Activated CD4-positive, alpha-beta memory T cell treated with anti-CD3 and anti-CD28 coated beads, Interleukin-2, amount 10 ng/mL, durations not matched to agents 7 days and 5 days (primary cell): ENCODE measurements at places on chromosomes 13 and 19.

DNA sequence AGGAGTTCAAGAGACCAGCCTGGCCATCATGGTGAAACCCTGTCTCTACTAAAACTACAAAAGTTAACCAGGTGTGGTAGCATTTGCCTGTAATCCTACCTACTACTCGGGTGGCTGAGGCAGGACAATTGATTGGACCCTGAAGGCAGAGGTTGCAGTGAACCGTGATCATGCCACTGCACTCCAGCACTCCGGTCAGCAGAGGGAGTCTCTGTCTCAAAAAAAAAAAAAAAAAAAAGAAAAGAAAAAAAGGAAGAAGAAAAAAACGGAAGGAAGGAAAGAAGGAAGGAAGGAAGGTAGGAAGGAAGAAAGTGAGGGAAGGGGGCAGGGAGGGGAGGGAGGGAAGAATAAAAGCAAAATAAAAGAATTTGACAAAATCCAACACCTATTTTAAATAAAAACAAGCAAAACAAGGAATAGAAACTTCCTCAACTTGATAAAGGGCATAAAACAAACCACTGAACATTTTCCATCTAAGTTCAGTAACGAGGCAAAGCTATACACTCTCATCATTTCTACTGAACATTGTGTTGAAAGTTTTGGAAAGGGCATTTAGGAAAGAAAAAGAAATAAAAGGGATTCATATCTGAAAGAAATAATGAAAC is 411.6 kb upstream of the SLITRK5 start:
- no peak for DNase-seq
- H3K4me1 ChIP-seq = no peaks in the 10 kb centered on the region
- no peaks in the 10 kb centered on the region for H3K27me3 ChIP-seq
- H3K36me3 ChIP-seq = no peaks in the 10 kb centered on the region
- H3K27ac ChIP-seq = no peak overlapping the region
- H3K4me3 ChIP-seq = no peak overlapping the region

- no peak overlapping the region for H3K27ac ChIP-seq
- H3K36me3 ChIP-seq = no peaks in the 10 kb centered on the region
- no peaks in the 10 kb centered on the region for H3K27me3 ChIP-seq
- no peak for DNase-seq
- no peaks in the 10 kb centered on the region for H3K4me1 ChIP-seq
Observed at GRCh38 chr19:23957660-23958281, 43.1 kb downstream of the ZNF726 start.

DNA sequence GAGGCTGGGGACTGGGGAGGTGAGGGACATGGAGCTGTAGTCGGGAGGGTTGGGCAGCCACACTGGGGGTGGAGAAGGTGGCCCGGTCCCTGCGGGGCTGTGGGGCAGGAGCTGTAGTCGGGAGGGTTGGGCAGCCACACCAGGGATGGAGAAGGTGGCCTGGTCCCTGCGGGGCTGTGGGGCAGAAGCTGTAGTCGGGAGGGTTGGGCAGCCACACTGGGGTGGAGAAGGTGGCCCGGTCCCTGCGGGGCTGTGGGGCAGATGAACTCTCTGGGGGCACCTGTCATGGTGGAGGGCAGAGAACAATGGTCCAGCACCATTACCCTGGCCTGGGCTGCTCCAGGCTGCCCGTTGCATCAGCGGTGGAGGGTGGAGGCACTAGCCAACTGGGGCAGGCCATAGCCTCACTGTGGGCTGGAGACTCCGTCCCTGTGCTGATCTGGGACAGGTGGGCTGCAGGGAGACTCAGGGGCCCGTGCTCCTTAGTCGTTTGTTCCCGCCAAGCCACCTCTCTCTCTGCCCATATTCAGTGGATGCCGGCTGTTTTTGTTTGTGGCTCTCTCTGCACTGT is 51.4 kb downstream of the ATP11A start:
- H3K27me3 ChIP-seq = no peaks in the 10 kb centered on the region
- H3K36me3 ChIP-seq = no peaks in the 10 kb centered on the region
- no peak overlapping the region for H3K4me3 ChIP-seq
- H3K4me1 ChIP-seq = no peaks in the 10 kb centered on the region
- H3K27ac ChIP-seq = no peak overlapping the region

GRCh38 chr19:18322318-18322758 is 538 bp downstream of the LSM4 start:
- no peaks in the 10 kb centered on the region for H3K27me3 ChIP-seq
- H3K4me1 ChIP-seq = peaks cover 60% of the 10 kb centered on the region
- peak; percentile 65 for DNase-seq

GRCh38 chr13:24741016-24741662 is 22.8 kb upstream of the RNF17 start:
- no peaks in the 10 kb centered on the region for H3K36me3 ChIP-seq
- peaks cover 21% of the 10 kb centered on the region for H3K27me3 ChIP-seq
- no peak overlapping the region for H3K27ac ChIP-seq
- H3K4me1 ChIP-seq = peaks cover 5% of the 10 kb centered on the region
- H3K4me3 ChIP-seq = no peak overlapping the region
- no peak for DNase-seq

- no peak overlapping the region for H3K4me3 ChIP-seq
- H3K4me1 ChIP-seq = peaks cover 13% of the 10 kb centered on the region
- H3K36me3 ChIP-seq = no peaks in the 10 kb centered on the region
- H3K27me3 ChIP-seq = no peaks in the 10 kb centered on the region
- H3K27ac ChIP-seq = peak overlapping the region; percentile 23
Observed at GRCh38 chr13:73303851-73304250, 245.0 kb downstream of the KLF5 start.

DNA sequence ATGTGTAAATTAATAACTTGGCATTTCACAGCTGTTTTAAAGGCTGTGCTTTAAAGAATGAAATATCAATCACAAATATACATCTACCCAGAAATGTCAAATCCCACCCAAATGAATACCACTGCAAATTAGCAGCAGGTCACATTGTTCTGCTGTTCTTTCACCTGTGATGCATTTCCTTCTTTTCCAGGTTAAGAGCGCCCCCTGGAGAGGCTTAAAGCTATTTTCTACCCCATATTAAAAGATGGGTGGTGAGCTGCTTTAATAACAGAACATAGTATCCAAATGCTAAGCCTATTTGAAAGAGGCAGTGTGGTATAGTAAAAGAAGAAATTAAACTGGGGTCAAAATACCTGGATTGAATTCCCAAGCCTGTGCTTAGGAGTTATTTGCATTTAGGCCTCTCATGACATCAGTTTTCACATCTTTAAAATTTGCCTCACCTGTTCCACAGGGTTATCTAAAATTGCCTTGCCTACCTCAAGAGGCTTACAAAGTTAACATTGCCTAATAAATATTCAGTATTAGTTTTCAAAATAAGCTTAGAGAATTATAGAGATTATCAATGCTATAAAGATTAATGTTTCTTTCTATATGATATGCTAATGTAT is 396.9 kb upstream of the SLITRK5 start:
- H3K4me1 ChIP-seq = peaks cover 1% of the 10 kb centered on the region
- no peaks in the 10 kb centered on the region for H3K36me3 ChIP-seq
- H3K4me3 ChIP-seq = no peak overlapping the region
- no peak overlapping the region for H3K27ac ChIP-seq
- DNase-seq = peak; percentile 16
- no peaks in the 10 kb centered on the region for H3K27me3 ChIP-seq

- H3K27ac ChIP-seq = peak overlapping the region; percentile 76
- H3K4me1 ChIP-seq = peaks cover 22% of the 10 kb centered on the region
- H3K36me3 ChIP-seq = peaks cover 20% of the 10 kb centered on the region
- peak overlapping the region; percentile 99 for H3K4me3 ChIP-seq
- peaks cover 1% of the 10 kb centered on the region for H3K27me3 ChIP-seq
Observed at GRCh38 chr19:11737964-11738745, 591 bp downstream of the ZNF823 start.

GRCh38 chr19:6668691-6669090 is 1.3 kb downstream of the TNFSF14 start:
- H3K4me1 ChIP-seq = peaks cover 49% of the 10 kb centered on the region
- H3K4me3 ChIP-seq = peak overlapping the region; percentile 96
- peaks cover 23% of the 10 kb centered on the region for H3K36me3 ChIP-seq
- peak overlapping the region; percentile 90 for H3K27ac ChIP-seq
- peaks cover 8% of the 10 kb centered on the region for H3K27me3 ChIP-seq

- no peaks in the 10 kb centered on the region for H3K4me1 ChIP-seq
- H3K4me3 ChIP-seq = no peak overlapping the region
- H3K27ac ChIP-seq = no peak overlapping the region
- H3K36me3 ChIP-seq = no peaks in the 10 kb centered on the region
- no peaks in the 10 kb centered on the region for H3K27me3 ChIP-seq
Observed at GRCh38 chr19:39818626-39819097, 15.3 kb downstream of the DYRK1B start.

DNA sequence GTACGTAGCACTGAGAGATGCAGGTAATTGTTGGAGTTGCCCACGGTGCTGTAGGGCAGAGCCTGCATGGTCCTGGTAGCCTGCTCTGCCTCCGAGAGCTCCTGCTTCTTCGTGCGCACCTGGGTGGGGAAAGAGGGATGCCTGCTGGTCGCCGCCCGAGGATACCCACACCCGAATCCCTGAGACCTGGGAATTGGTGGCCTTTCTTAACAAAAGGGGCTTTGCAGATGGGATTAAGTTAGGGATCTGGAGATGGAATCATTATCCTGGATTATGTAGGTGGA is 9.4 kb downstream of the C3 start:
- H3K36me3 ChIP-seq = no peaks in the 10 kb centered on the region
- no peak overlapping the region for H3K27ac ChIP-seq
- peaks cover 36% of the 10 kb centered on the region for H3K27me3 ChIP-seq
- DNase-seq = no peak

GRCh38 chr13:76735641-76736040 is 150.6 kb downstream of the KCTD12 start:
- no peak overlapping the region for H3K27ac ChIP-seq
- no peaks in the 10 kb centered on the region for H3K4me1 ChIP-seq
- no peak for DNase-seq

DNA sequence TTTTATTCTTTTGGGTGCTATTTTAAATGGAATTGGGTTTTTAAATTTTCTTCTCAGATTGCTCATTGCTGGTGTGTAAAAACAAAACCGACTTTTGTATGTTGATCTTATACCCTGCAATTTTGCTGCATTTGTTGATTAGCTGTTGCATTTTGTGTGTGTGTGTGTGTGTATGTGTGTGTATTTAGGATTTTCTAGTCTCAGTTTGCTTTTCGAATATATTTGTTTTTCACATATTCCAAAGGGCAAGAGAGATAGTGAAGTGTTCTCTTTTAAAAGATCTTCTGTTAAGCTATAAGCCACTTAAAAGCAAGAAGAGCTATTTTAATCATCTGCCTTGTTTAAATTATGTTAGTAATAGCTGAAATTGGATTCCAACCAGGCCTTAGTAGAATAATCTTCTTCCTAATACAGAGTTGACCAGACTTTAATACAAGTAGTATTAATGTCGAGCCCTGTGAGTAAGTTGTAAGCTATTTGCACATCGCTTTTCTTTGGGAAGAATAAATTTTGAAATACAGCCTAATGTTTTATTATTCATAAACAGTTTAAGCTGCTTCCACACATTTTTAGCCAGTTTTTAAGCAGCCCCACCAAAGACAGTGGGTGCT is 57.4 kb downstream of the TM9SF2 start:
- no peak overlapping the region for H3K4me3 ChIP-seq
- no peak overlapping the region for H3K27ac ChIP-seq
- DNase-seq = no peak
- H3K27me3 ChIP-seq = no peaks in the 10 kb centered on the region
- H3K36me3 ChIP-seq = peaks cover 80% of the 10 kb centered on the region

DNA sequence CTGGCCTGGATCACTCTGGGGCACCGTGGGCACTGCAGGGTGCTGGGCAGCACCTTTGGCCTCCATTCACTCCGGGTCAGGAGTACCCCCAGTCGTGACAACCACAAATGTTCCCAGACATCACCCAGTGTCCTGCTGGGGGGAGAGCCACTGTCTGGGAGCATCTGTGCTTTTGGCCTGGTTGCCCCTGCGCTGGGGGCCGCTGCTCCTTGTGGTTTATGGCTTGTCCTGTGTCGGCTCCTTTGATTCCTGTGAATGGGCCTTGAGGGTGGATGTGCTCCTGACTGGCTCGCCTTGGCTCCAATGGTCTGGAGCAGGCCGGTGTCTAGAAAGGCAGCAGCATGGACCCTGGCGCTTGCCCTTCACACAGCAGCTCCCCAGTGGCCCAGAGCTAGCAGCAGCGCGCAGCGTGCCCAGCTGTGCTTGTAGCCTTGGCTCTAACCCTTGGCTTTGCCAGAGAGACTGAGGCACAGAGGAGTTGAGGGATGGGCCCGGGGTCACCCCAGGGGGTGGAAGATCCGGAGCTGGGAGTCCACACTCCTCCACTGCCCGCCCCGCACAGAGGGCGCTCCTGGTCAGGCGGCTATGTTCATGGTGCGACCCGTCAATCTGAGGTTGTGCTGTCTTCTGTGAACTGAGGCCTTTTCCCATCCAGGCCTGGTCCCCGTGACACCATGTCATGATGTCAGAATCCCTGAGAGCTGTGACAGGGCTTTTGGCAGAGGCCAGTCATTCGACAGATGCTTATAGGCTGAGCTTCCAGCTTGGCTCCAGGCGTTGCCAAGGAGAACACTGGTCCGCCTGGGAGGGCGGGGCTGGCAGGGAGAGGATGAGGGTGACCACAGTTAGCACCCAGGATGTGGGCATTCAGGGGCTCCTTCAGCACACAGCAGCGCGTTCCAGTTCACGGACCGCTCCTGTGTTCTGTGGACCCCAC is 4.1 kb downstream of the DAZAP1 start:
- H3K27ac ChIP-seq = peak overlapping the region; percentile 96
- peak; percentile 74 for DNase-seq
- H3K4me3 ChIP-seq = peak overlapping the region; percentile 35
- H3K27me3 ChIP-seq = no peaks in the 10 kb centered on the region
- H3K4me1 ChIP-seq = peaks cover 71% of the 10 kb centered on the region
- H3K36me3 ChIP-seq = peaks cover 35% of the 10 kb centered on the region

DNA sequence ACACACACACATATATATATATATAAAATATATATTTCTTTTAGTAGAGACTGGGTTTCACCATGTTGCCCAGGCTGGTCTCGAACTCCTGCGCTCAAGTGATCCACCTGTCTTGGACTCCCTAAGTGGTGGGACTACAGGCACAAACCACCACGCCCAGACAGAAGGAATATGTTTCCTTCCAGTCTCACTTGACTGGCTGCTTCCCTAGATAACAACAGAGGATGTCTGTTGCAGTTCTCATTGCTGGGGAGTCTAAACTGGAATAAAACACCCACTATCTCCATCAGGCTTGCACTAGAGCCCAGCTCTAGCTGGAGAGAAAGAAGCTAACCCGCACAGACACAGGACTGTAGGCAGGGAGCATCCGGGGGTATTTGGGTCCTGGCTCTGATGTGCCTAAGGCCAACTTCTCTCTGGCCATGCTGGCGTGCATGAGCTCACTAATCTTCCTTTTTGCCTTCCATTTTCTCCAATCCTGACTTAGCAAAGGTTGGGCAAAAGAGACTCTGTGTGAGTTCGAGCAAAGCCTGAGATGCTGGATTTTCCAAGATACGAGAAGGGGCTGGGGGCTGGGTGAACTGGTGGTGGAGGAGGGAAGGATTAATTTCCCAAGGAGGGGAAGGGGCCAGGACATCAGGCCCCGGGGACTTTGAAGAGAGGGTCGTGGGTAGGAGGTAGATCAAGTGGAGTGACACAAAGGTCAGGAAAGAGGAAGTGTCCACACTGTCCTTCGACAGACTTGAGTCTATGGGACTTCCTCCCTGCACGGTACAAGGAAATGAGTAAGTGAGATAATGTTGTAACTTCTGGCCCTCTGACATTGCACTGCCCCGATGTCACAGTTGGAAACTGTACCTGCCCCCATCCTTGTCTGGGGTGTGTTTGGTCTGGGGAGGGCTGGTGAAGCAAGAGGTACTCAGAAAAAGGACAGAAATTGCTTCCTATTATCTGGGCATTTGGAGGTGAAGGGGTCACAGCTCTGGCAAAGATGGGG is 22.5 kb upstream of the ALOX5AP start:
- peak overlapping the region; percentile 37 for H3K27ac ChIP-seq
- no peaks in the 10 kb centered on the region for H3K27me3 ChIP-seq
- H3K36me3 ChIP-seq = no peaks in the 10 kb centered on the region
- no peak overlapping the region for H3K4me3 ChIP-seq
- peak; percentile 29 for DNase-seq
